ENCODE measurements at places on chromosomes 5 and 9. TPM values are rescaled to one million over a fixed set of nuclear protein-coding genes. Genes with fewer than 3 reads are reported as not detected.

DNA sequence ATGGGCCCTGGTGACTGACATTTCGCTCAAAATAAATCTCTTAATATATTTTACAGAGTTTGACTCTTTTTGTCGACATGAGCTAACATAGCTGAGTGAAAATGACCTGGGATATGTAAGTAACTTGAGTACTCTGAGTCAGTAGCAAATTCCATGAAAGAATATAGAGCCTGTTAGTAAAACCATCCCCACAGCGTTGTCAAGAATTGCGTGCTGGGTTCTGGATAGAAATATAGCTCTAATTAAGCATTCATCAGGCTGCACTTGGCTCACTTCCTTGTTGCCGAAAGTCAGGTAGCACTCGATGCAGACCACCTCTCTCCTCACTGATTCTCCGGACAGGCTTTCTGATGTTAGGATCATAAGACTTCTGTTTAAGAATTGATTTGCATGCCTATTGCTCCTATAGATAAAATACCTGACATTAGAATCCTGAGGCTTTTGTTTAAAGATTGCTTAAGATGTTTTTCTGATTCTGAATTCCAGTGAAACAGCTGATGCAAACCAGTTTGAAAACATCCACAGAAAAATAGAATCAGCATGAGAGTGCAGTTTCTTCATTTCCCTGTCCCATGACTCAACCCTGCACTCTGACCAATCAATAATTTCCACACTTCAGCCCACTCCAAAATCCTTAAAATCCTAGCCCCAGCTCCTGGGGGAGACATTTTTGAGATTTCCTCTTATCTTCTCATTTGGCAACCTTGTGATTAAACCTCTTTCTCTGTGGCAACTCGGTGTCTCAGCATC, 310.6 kb downstream of the DIRAS2 start:
- DNase-seq = no peak

- no peak for DNase-seq
Measured at GRCh38 chr9:125815568-125815967, 68.4 kb downstream of the PBX3 start.

DNA sequence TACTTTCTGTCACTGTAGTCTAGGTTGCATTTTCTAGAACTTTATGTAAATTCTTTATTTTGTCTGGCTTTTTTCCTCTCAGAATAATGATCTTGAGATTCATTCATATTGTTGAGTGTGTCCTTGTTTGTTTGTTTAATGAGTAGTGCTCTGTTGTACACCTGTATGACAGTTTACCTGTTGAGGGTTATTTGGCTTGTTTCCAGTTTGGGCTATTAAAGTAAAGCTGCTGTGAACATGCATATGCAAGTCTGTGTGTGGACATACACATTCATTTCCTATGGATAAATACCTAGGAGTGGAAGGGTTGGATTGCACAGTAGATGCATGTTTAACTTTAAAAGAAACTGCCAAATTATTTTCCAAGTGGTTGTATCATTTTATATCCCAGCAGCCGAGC, 30.4 kb downstream of the MVB12B start:
- no peak for DNase-seq

GRCh38 chr9:85738509-85738908, 3.2 kb downstream of the AGTPBP1 start:
- no peak for DNase-seq

DNA sequence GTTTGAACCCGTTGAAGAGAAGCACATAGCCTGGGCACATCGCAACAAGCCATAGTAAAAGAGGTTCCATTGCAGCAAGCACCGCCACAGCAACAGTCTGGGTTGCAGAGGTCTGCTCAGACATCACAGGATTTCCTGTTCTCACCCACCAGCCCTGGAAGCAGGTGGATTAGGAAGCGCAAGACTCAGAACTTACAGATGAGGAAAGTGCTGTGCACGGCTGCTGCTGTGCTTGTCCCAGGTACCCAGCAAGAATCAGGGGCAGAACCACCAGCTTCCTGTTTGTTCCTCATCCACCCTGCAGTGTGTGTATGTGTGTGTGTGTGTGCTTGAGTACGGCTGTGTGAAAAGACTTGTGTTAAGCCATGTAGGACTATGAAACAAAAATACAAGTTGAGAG, 124.7 kb upstream of the IRX2 start:
- no peak for DNase-seq

Gene CTSV
- 22.1 TPM for total RNA-seq

All from SK-MEL-5 (cell line).